ENCODE measurements at places on chromosomes 11 and 22.

- no peak for DNase-seq
Measured at GRCh38 chr11:70020336-70021214, 57.5 kb upstream of the ANO1 start.

DNA sequence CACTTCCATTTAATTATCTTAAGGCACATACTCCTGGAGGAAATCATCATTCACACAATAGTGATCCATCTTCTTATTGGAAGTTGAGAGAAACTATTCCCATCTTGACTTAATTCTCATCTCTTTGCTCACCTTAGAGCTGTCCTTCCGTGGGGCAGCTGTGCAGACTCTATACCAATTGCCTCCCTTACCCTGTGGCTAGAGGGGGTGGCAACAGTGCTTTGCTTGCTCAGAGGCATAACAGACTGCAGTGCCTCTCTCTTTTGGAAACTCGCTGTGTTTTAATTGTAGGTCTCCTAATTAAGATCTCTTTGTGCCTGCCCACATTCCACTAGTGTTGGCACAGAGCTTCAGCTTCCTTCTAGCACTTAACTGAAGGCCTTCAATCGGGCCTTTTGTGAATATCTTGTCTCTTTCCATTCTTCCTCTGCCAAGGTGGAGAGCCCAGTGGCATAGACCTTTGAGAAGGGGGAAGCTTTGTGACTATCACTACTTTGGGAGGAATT is 5.5 kb downstream of the KMT2A start:
- DNase-seq = no peak

DNA sequence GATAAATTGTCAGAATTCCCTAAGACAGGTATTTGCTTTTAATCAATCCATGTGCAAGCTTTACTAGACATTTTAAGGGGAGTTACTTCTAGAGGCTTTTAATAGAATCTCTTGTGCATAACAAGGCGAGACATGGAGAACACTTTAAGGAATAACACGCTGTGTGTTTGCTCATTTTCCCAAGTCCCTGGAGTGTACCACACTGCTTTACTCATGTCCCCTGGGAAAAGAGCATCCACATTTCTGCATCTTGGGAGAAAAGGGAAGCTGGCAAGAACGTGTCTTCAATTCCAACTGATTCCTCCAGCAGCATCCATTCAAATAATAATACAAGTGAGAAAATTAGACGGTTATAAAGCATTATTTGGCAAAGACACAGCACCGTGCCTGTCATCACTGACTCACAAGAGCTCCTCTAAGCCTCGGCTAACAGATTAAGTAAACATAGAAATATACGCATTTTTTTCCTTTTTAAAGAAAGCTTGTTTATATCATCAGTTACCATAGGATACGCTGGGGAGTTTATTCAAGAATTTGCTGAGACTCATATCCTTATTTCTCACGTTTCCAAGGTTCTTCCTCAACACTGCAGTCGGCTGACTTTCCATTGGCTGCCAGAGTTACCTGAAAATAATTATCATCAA is 121.5 kb downstream of the CD44 start:
- no peak for DNase-seq

GRCh38 chr11:113467545-113467944 is 7.7 kb downstream of the DRD2 start:
- no peak for DNase-seq

GRCh38 chr11:34646431-34646830 is 25.5 kb downstream of the EHF start:
- no peak for DNase-seq

- DNase-seq = no peak
Measured at GRCh38 chr11:88538098-88538497, 200.6 kb upstream of the CTSC start.

GRCh38 chr11:74157169-74157568 is 13.6 kb downstream of the C2CD3 start:
- DNase-seq = no peak

GRCh38 chr11:111598559-111598958 is 3.7 kb upstream of the SIK2 start:
- no peak for DNase-seq

GRCh38 chr11:1600626-1601025 is 2.5 kb upstream of the KRTAP5-2 start:
- DNase-seq = no peak

- no peak for DNase-seq
Measured at GRCh38 chr22:49954354-49954753, 6.2 kb upstream of the PIM3 start.

GRCh38 chr11:33534575-33534974 is 166.1 kb downstream of the C11orf91 start:
- no peak for DNase-seq

GRCh38 chr11:49405743-49406142 is 197.3 kb upstream of the FOLH1 start:
- no peak for DNase-seq

DNA sequence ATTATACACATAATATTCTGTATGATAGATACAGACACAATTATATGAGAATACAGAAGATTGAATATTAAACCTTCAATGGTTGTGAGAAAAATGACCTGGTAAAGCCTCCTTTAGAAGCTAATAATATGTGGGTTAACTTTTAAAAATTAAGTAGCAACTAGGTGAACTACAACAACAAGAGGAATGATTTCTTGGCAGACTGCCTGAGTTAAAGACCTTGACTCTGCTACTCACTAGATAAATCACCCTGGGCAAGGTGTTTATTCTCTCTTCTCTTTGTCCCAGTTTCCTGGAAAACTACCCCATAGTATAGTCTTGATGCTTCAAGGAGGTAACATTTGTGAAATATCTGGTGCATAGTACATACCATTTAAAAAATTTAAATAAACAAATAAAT is 519.6 kb upstream of the TENM4 start:
- no peak for DNase-seq

All from stimulated activated CD8-positive, alpha-beta memory T cell treated with anti-CD3 and anti-CD28 coated beads, Interleukin-7, amount 100 ng/mL, for 48 hours (primary cell).